ENCODE measurements at places on chromosomes 6 and 20. TPM values are rescaled to one million over a fixed set of nuclear protein-coding genes. Genes with fewer than 3 reads are reported as not detected.
A peak's percentile ranks its signal among the peaks of the same experiment; 100 is the strongest.

The PACSIN1 gene
- 0.49 TPM for total RNA-seq

The CARMIL1 gene
- 20.8 TPM for total RNA-seq

The CASS4 gene
- total RNA-seq, result 2.4 TPM

The MACROD2 gene
- 13.8 TPM for total RNA-seq

GRCh38 chr6:328924-329323 is 36.6 kb downstream of the DUSP22 start:
- peak; percentile 53 for DNase-seq

DNA sequence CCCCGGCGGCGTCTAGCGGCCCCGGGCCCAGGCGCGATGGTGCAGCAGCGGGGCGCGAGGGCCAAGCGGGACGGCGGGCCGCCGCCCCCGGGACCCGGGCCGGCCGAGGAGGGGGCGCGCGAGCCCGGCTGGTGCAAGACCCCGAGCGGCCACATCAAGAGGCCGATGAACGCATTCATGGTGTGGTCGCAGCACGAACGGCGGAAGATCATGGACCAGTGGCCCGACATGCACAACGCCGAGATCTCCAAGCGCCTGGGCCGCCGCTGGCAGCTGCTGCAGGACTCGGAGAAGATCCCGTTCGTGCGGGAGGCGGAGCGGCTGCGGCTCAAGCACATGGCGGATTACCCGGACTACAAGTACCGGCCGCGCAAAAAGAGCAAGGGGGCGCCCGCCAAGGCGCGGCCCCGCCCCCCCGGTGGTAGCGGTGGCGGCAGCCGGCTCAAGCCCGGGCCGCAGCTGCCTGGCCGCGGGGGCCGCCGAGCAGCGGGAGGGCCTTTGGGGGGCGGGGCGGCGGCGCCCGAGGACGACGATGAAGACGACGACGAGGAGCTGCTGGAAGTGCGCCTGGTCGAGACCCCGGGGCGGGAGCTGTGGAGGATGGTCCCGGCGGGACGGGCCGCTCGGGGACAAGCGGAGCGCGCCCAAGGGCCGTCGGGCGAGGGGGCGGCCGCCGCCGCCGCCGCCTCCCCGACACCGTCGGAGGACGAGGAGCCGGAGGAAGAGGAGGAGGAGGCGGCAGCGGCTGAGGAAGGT is 715 bp downstream of the SOX12 start:
- DNase-seq, result peak; percentile 83

- DNase-seq, result no peak
These were observed 342.7 kb downstream of the ESR1 start for GRCh38 chr6:152150196-152150595.

GRCh38 chr6:35017411-35018181 is 123.5 kb downstream of the TCP11 start:
- DNase-seq, result peak; percentile 83

Data from sciatic nerve (tissue), 2 donors.